ENCODE measurements at places on chromosomes 2 and 18.

- DNase-seq, result no peak
These were observed 40.5 kb downstream of the PREPL start for GRCh38 chr2:44320832-44321231.

GRCh38 chr18:80041424-80041823 is 7.2 kb downstream of the RBFA start:
- no peak for DNase-seq

- DNase-seq, result no peak
These were observed 193.5 kb upstream of the TCF4 start for GRCh38 chr18:55781481-55781957.

DNA sequence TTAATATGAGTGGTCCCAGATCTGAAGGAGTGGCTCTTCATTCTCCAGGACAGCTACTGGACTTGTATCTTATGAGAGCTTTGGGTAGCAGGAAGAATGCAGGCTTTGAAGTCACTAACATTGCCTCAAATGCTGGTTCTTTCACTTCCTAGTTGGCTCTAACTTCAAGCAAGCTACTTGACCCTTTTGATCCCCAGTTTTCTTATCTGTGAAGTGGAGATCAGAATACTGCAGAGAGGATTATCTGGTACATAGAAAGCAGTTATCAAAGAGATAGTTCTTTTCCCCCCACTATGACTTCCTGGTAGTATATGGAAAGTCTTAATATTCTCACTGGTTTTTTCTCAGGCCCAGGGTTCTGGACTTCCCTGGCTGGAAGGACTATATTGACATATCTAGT is 3.4 kb upstream of the PLCL1 start:
- no peak for DNase-seq

DNA sequence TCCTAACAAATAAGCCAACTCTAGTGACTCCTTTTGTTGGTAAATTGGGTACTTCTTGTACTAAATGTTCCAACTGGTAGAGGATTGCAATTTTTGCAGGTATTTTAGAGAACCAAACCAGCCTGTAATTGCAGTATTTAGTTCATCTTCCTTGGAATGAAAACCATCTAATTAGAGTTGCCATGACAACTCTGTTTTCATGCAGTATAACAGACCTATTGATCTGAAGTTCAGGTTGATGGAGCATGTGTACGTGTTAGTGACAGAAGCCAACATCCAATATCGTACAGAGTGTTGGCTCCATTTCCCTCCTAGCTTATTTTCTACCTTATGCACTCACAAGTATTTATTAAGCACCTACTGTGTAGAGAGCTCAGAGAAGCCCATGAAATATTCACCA is 176.3 kb upstream of the FOSL2 start:
- no peak for DNase-seq

DNA sequence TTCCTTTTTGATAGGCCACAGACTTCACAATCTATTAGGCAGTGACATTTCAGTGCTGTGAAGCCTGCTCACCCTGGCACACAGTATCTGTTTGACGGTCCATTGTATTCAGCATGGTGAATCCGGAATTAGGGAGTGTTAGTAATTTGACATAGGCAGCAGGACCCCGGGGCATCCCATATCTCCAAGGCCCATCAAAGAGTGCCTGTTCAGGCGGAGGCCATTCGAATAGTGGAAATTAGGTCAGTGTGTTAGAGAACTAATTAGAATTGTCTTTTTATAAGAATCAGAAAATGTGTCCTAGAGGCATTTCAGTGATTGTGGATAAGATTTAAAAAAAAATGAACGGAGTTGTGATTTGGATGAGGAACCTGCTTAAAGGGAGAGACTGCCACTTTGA is 818.8 kb upstream of the SOX11 start:
- no peak for DNase-seq

DNA sequence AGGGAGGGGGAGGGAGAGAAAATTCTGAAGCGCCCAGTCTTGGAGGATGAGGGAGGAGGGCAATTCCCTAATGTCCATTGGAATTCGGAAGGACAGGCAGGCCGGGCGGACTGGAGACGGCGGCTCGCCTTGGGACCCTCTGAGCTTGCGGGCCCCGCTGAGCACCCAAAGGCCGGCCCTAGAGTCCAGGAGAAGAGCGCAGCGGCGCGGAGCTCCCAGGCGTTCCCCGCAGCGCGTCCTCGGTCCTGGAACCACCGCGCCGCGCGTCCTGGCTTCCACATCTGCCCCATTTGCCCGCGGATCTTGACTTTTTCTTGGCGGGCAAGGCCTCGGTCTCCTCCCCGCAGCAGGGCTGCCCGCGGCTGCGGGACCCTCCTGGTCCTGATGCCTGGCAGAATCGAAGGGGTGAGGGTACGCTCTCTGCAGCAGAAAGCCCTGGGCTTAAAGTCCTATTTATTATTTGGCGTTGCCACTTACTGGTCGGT is 675 bp upstream of the MLPH start:
- DNase-seq, result no peak

DNA sequence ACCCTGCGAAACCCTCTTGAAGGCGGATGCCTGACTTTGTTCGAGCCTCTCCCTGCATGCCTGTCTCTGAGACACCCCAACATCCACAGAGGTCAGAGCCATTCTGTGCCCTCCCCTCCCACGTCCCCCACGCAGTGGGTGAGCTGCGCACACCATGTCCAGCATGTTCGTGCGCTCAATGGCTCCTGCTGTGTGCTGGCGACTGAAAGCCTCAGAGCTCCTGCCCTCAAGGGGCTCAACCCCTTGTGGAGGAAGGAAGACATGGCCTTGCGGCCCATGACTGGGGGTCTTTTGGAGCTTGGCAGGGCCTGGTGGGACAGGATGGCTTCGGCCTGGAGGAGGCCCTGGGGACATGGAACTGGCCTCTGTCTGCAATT is 45.7 kb downstream of the ANKMY1 start:
- DNase-seq, result no peak

DNA sequence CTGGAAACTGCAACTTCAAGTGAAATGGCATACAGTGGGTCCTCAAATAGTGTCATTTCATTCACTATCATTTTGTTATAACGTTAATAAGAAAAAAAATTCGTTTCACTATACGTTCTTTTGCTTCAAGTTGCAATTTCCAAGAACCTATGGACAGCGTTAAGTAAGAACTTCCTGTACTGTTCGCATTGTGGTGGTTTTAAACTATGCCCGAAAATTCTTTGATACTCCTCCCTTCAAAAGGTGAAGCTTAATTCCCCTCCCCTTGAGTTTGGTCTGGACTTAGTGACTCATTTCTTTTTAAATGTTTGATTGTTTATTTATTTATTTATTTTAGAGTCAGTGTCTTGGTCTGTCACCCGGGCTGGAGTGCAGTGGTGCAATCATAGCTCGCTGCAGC is 20.7 kb downstream of the GNLY start:
- DNase-seq, result no peak

GRCh38 chr2:177015356-177015923 is 197.2 kb upstream of the HNRNPA3 start:
- no peak for DNase-seq

GRCh38 chr2:128789776-128790455 is 471.2 kb upstream of the HS6ST1 start:
- DNase-seq, result no peak

GRCh38 chr18:3584266-3584861 is 134.4 kb downstream of the TGIF1 start:
- DNase-seq, result no peak

DNA sequence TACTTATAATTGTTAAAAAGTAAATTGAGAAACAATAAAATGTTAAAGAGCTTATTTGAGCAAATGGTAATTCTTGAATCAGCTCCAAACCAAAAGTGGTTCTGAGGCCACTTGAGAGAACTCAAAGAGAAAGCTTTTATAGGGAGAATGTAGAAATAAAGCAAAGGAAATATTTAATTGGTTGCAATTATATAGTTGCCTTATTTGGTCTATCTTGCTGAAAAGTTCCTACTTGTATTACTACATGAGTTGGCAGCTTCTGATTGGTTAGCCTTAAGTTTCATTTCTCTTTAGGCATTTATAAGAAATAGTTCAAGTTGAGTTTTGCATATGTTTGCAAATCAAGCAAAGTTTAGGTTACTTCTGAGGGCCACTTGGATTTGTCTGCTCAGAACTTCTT is 38.1 kb downstream of the SCN2A start:
- DNase-seq, result no peak

GRCh38 chr2:208300847-208301618 is 35.0 kb downstream of the PIKFYVE start:
- no peak for DNase-seq

- no peak for DNase-seq
These were observed 219.7 kb upstream of the CHST9 start for GRCh38 chr18:27404855-27405254.

- no peak for DNase-seq
These were observed 228.0 kb upstream of the MEX3C start for GRCh38 chr18:51425475-51425874.

GRCh38 chr2:231554748-231555545 is 24.7 kb upstream of the NMUR1 start:
- DNase-seq, result no peak

Data from activated naive CD4-positive, alpha-beta T cell treated with Interleukin-2 at 50 U/mL for 16 hours (primary cell).